ENCODE measurements at places on chromosomes 2 and 18. TPM values are rescaled to one million over a fixed set of nuclear protein-coding genes. Genes with fewer than 3 reads are reported as not detected.
A peak's percentile ranks its signal among the peaks of the same experiment; 100 is the strongest.

The SELENOI gene
- 46.7 TPM for total RNA-seq

The FRZB gene
- not detected for total RNA-seq

DNA sequence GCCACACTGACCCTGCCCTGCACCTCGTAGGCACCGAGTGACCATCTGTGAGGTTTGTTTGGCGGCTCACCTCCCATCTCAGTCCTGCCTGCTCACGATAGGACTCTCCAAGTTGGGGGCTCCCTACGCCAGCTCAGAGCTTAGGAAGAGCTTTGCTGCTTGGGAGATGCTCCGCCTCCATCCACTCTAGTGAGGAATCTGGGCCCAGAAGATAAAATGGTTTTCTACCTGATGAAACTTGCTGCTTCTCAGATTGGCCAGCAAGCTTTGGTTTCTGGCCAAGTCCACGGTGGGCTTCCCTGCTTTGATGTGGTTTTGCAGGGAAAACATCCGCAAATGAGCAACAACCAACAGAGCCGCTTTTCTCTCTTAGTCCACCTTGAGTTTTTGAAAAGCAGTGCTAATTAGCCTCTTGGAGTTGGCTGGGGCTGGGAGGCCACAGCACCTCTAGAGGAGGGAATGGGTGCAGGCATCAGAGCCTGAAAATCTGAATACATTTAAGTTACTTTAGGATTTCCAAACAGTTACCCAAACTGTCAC is 42.2 kb downstream of the THNSL2 start:
- DNase-seq, result peak; percentile 24

DNA sequence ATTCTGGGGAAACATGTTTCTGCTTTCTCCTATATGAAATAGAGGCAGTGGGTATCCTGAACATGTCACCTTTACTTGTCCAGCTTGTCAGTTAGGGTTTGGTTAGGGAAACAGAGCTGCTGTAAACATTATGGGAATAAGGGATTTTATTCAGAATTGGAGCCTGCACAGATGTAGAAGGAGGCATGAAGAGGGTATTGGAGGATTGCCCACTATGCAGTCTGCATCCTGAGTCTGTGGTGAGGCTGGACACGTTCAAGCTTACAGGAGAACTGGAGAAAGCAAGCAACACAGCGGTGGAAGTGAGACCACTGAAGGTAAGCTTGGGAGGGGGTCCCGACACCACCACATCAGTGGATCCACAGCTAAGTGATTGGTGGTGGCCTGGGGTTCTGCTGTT is 443.0 kb upstream of the TNP1 start:
- no peak for DNase-seq

DNA sequence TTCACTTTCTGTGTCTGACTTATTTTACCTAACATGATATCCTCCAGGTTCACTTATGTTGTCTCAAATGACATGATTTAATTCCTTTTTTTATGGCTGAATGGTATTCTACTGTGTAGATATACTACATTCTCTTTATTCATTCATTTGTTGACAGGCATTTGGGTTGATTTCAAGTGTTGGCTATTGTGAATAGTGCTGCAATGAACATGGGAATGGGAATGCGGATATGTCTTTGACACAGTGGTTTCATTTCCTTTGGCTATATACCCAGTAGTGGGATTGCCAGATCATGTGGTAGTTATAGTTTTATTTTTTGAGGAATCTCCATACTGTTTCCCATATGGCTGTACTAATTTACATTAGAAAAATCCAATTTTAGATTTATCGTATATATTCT is 195.4 kb upstream of the KLHL14 start:
- DNase-seq, result no peak

GRCh38 chr2:72863046-72863445 is 24.2 kb upstream of the SPR start:
- no peak for DNase-seq

- no peak for DNase-seq
Observed at GRCh38 chr2:118457951-118458350, 369.7 kb downstream of the INSIG2 start.

- no peak for DNase-seq
Observed at GRCh38 chr2:188306271-188306670, 14.6 kb downstream of the GULP1 start.

GRCh38 chr2:84882775-84883550 is 2.1 kb upstream of the TRABD2A start:
- no peak for DNase-seq
